ENCODE measurements at places on chromosomes 4 and X.
A peak's percentile ranks its signal among the peaks of the same experiment; 100 is the strongest.

DNA sequence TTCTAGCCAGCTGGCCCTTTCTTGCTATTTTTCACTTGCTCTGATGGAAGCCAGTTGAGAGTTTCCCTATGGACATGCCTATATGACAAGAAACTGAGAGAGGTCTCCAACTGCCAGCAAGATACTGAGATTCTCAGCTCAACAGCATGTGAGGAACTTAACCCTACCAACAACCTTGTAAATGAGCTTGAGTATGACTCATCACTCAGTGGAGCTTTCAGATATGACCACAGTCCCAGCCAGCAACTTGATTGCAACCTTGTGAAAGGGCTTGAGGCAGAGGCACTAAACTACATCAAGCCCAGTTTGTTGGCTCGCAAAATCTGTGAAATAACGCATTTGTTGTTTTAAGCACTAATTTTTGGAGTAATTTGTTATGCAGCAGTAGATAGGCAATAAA lies 175.8 kb downstream of the COMMD8 start:
- DNase-seq: no peak

DNA sequence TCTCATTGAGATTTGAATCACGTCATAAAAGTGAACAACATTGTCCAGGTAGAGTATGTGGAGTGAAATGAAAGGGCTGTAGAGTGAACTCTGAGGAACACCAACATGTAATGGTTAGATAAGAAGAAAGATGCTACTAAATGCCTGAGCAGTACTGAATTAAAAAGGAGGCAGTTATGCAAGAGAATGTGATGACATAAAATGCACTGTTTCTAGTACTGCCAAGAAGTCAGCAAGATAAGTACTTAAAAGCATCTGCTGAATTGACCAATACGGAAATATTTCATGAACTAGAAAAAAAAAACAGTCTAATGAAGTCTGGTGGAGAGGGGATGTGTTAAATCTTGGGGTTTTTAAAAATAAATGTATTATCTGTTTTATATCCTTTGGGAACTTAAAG lies 583.8 kb upstream of the GALNT7 start:
- no peak for DNase-seq

- DNase-seq: no peak
These were observed 424.6 kb downstream of the PABPC4L start for GRCh38 chr4:133776961-133777360.

DNA sequence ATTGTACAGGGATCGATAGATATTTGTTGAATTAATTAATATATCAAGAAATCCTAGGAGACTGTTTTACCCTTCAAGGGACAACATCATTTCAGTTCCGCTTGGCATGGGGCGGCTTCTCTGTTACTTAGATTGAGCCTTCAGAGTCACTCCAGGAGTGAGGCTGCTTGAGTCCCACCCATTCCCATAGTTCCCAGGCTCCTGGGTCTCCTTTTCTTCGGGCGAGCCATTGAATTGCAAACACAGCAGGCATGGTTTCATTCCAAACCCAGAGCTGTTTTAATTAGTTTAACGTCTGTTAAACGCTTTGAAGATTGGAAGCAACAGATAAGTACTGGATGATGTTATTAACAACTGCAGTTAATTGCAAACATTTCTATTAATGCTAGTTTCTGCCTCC lies 571 bp upstream of the EDA start:
- peak; percentile 72 for DNase-seq

GRCh38 chr4:32697281-32697814 lies 1977.2 kb downstream of the PCDH7 start:
- no peak for DNase-seq

DNA sequence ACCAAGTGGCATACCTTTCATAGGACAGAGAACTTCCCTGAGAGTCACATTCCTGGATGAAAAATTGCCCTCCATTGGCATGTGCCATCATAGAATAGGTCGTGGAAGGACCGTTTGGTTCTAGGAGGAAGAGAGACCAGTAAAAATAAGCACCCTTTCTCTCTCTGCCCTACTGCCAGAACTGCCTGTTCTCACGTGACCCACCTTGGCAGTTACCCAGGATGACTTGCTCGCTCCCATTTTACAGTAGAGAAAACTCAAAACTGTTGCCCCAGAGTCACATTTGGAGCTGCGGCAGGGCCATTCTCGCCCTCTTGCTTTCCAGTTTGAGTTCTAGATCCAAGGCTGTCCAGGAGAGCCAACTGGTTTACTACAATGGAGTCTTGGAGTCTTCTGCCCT lies 1.1 kb upstream of the NLGN3 start:
- DNase-seq: no peak

- DNase-seq: no peak
These were observed 12.4 kb upstream of the ARHGAP6 start for GRCh38 chrX:11678158-11678557.

GRCh38 chrX:119960625-119961024 lies 17.1 kb upstream of the NKAP start:
- no peak for DNase-seq

DNA sequence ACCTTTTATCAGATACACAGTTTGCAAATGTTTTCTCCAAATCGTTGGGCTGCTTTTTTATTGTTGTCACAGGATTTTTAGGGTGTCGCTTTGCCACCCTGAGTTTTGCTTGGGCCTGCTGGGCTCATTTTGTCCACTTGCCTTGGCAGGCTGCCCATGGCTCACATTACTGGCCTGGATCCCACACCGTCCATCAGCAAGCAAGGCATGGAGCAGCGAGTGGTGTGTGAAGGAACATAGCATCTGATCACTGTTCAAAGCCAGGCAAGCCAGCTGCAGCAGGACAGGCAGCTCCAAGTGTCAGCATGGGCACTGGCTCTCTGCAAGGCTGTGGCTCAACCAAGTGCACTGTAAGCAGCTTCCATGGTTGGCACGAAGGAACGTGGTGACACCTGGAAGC lies 261.4 kb upstream of the TECRL start:
- DNase-seq: no peak

GRCh38 chr4:158236304-158237030 lies 26.2 kb downstream of the TMEM144 start:
- DNase-seq: no peak

GRCh38 chrX:154443992-154444754 lies at the start of gene FAM50A:
Gene FAM50A, plus strand, starts transcription at chrX:154444141. Its CDS starts 95 bp downstream, at chrX:154444236.
- DNase-seq: peak; percentile 86

GRCh38 chrX:75132672-75133071 lies 23.4 kb downstream of the ABCB7 start:
- DNase-seq: no peak

DNA sequence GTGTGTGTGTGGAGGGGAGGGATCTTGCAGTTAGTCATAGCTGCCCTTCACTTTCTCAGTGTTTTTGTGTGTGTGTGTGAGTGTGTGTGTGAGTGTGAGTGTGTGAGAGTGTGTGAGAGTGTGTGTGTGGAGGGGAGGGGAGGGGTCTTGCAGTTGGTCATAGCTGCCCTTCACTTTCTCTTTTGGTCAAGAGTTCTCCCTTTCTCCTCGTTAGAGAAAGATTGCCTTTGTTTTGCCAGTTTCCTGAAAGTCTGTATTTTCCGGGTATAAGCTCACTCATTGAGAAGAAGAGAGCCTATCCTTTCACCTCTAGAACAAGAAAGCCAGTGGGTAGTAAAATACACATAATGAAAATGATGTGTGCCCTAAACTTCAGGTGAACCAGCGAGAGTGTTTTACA lies 75.2 kb upstream of the ENPP6 start:
- no peak for DNase-seq

- DNase-seq: no peak
These were observed 815.1 kb upstream of the POU3F4 start for GRCh38 chrX:82692991-82693390.

GRCh38 chrX:12610079-12610478 lies 181.1 kb upstream of the PRPS2 start:
- no peak for DNase-seq

DNA sequence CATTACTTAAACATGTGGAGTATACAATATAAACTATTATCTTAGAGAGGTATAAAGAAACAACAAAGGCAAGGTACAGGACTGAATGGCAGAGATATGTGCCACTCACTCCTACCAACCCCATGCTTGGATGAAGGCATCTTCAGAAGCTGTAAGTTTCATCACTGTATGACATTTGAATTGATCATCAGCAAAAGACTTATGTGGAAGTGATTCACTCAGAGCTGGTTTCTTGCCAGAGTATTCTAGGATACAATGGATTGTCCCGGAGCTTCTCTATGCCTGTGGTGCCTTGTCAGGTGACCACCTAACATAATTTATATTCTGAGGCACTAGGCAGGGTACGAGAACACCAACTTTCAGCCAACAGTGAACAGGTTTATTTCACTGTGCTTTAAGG lies 392.2 kb downstream of the PPP1R2C start:
- DNase-seq: no peak

DNA sequence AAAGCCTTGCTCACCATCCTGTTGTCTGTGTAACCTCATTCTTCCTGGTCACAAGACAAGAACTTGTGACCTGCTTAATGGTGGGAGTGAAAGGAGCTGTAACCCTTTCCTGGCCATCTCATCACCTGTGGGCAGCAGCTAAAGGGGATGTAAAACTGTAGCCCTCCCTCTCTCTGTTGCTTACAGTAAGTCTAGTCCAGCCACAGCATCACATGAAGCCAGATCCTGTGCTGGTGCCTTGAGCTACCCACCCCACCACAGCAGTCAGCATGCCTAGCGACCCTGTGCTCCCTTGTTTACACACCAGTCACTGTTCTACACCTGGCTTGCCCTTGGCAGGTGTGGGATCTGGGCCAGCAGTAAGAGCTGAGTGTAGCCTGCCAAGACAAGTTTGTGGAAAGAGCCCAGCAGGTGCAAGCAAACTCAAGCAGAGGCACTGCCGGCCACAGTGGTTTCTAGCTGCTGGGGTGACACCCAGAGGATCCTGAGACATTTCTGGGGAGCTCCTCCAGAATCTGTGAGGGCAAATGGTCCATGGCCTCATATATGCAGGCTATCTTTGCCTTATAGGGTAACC lies 41.0 kb downstream of the UGT2B28 start:
- DNase-seq: no peak

GRCh38 chrX:69238887-69239231 lies 73.6 kb upstream of the PJA1 start:
- no peak for DNase-seq

DNA sequence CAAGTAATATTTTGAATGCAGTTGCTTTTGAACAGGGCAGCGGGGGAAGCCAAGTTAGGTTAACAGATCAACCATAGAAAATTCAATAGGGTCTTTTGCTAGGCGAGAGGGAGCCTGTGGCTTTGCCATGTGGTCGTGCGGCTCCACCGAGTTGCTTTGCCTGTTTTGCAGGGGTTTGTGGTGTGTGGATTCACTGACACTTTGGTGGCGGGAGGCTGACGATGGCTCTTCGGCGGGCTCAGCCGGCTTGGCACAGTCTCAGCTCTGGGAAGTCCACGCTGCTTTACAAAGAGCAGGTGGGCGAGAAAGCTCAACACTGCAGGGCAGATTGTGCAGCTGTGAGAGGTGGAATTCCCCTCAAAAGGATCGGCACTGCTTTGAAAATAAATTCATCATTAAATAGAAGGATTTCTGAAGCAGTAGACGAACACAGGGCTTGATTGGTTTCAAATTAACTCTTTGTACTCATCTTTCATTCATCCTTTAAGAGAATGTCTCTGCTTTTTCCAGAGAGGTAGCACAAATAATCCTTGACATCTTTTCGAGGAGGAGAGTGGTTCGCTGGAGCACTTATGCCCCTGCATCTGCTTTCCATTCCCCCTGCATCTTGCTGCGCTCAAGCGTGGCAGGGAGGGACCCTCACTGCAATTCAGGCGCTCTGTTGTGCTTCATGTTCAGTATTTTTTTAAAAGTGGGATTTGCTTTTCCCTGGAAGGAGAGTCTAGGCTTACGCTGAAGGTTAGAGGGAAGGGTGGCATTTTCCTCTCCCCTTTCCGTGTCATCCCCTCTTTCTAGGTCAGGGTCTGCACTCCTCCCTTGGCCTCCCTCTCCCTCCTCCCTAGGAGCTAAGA lies 201.8 kb upstream of the LEF1 start:
- DNase-seq: peak; percentile 45

DNA sequence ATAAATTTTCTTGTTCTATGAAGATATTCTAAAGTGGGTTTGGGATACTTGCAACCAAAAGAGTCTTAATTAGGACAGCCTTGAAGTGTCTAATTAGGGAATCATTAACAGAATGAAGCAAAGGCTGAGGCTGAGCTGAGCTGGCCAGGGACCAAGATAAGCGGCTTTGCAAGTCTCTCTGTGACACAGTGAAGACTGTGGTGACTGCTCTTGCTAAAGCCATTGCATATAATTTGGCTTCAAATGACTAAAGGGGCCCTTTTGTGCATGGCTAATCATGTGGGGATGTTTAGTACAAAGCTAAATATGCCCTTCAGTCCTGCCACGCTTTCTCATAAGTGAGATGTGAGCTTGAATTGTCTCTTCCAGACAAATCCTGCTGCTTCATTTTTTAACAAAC lies 31.2 kb upstream of the GYPA start:
- peak; percentile 37 for DNase-seq

GRCh38 chrX:115968436-115969252 lies 201.9 kb upstream of the AGTR2 start:
- DNase-seq: peak; percentile 87

GRCh38 chrX:111719426-111720210 lies 38.6 kb downstream of the ALG13 start:
- no peak for DNase-seq

DNA sequence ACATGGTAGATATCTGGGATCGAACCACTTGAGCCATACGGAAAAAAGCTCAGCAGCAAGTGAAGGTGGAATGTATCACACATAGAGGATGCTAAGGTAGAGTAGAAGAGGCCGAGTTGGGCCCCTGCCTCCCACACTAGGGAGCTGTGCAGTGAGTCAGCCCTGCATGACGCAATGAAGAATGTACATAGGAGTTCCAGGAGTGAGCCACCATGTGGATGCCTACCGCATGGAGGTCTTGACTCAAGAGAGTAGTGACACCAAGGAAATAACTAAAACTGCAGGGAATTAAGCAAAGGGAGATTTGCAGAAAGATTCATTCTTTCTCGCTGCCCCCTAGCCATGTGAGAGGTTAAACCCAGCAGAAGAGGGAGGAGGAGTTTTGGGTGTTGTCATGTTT lies 389.6 kb upstream of the IGFBP7 start:
- no peak for DNase-seq

- peak; percentile 93 for DNase-seq
These were observed at the start of gene GRIA2 for GRCh38 chr4:157220371-157220881. Gene GRIA2, plus strand, starts transcription at chr4:157220728. Its CDS starts 315 bp downstream, at chr4:157221043.

DNA sequence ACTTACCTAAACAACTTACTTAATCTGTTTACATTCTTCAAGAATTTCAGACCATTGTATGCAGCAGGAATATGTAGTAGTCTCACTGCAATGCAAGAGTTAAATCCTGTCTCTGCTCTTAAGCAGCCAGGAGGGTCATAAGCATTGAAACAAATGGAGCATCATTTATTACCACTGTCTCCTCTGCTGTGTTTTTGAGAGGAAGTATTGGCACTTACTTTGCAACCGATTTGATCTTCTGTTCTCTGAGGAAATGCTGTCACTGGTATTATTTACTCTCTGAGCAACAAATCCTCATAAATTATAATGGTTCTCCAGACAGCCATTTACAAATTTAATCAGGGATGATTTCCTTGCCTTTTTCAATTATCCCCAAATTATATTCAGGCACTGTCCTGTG lies 1367.1 kb downstream of the STIM2 start:
- DNase-seq: no peak
